ENCODE measurements at places on chromosomes 5 and 9.

DNA sequence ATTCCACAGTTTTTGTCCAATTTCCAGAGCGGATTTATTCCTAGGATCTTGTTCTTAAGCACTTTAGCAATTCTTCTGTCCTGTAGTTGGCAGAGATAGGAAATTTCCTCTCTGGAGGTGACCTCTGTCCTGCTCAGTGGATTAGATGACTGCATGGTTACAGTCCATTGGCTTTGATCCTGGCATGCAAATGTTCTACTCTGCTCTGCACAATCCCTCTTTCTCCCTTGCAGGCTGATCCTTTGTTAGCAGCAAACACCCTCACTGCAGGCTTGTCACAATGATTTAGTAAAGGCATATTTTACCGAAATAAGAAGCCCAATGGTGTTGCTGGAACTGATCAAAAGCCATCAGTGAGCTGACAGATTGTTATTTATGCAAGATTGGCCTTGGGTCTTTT, 243.8 kb downstream of the COX7C start:
- DNase-seq = no peak

DNA sequence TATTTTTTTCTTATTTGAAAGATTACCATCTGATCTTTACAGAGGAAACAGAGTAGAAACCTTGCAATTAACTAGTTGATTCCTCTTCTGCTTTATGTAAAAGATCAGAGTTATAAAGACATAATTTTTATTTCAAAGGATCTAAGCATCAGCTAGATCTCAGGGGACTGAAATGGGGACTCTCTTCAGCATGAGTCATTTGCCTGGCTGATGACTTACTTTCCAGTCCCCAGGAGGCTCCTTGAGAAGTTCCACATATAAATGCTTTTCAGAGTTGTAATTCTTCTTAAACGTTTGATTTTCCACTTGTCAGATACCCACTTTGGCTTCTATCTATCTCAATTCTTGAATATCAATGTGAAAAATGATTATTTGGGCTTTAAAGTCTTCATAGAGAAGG, 389.4 kb downstream of the RAB3C start:
- no peak for DNase-seq

DNA sequence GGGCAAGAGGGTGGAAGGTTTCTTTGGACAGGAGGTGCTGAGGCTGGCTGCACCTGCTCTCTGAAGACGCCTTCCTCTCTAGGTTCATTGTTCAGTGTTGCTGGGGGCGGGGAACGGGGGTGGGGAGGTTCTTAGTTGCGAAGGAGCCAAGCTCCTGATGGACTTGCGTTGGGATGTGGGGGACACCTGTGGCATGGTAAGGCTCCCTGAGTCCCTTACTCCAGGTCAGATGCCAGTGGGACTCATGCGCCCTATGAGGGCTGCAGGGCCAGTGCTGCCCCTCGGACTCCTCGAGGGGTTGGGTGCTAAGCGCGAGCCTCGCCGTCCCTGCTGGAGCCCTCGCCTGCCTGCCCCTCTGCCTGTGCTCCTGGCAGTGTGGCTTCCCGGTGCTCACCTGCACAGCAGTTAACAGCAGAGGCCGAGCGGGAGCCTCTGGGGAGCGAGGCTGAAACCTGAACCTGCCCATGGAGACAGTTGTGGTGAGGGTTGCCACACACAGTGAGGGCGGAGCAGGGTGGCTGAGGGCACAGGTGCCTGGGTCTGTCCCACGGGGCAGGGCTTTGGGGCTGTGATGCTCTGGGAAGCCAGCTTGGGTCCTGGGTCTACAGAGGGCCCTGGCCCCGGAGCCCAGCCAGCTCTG, 5.5 kb downstream of the RNU6ATAC start:
- DNase-seq = no peak

DNA sequence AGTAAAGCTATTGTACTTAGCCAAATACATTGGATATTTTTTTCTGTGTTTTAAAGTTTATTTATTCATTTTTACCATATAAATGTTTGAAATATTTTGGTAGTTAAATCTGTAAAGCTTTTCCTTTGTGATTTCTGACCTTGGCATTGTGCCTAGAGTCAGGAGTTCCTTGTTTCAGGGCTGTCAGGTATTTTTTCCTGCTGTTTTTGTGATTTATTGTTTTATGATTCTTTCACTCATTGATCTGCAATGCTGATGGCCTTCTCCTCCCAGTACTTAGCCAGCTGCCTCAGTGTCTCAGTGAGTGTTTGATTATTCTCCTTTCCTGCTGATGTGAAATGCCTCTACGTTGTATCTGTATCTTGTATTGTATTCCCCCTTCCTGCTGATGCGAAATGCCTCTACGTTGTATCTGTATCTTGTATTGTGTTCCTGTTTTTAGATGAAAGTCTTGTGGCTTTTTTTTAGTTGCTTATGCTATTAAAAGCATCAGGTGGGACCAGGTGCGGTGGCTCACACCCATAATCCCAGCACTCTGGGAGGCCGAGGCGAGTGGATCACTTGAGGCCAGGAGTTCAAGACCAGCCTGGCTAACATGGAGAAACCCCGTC, 61.0 kb downstream of the EHMT1 start:
- no peak for DNase-seq

- no peak for DNase-seq
Observed at GRCh38 chr9:89879276-89879675, 274.5 kb downstream of the GADD45G start.

- no peak for DNase-seq
Observed at GRCh38 chr9:96192710-96193109, 109.3 kb downstream of the HSD17B3 start.

DNA sequence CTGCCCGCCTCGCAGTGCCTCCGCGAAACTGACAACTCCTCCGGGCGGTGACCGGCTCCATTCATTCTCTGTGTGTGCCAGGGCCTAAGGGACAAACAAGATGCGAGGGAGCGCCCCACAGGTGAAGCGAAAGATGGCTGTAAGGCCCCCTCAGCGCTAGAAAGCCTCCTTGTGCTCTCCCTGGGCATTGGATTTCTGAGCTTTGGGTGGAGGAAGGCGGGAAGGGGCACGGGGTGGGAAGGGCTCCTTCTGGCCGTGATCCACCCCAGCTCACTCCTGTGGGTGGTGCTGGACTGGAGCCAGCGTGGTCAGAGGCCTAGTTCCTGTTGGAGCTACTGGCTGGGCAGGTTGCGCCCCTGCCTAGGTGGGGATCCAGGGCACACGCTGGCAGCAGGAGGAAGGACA, 943 bp downstream of the GALNT12 start:
- no peak for DNase-seq

Data from vagina (tissue), 2 donors.